CD4-positive, alpha-beta T cell treated with Interleukin-15 for 1 hour (primary cell): ENCODE measurements at places on chromosomes 4 and X.

DNA sequence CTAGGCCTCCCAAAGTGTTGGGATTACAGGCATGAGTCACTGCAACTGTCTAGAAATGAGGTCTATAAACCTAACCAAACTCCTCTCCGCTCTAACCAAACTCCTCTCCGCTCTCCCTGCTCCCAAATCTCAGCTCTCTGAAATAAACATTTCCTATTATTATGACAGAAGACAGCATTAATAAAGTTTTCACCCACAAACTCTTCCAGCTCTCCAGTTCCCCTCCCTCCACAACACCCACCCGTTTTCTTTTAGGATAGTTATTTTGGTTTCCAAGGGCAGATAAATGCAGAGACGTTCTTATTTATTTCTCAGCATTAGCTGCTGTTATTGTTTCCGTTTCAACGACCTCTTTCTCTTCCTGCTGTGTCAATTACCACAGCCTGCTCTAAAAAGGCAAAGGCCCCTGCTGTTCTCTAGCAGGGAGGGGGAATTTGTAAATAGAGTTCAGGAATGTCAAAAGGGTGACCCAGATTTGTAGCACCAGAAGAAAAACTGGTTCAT lies 13.3 kb upstream of the SCD5 start:
- no peak for DNase-seq

DNA sequence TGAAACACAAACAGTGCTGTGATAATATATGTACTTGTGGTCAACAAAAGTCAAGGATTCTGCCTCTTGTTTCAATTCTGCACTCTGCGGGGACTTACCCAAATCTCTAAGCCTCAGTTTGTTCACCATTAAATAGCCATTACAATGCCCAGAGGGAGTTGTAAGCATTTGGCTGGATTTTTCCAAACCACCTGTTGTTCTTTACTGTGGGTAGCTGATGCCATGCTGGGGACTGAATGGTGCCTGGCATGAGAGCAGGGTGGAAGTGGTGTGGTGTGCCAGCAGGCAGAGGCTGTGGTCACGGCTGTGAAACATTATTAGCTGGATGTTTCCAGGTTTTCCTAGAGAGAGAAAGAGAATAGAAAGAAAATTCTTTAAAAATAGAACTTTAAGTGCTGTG lies 60.7 kb upstream of the PAK3 start:
- no peak for DNase-seq

DNA sequence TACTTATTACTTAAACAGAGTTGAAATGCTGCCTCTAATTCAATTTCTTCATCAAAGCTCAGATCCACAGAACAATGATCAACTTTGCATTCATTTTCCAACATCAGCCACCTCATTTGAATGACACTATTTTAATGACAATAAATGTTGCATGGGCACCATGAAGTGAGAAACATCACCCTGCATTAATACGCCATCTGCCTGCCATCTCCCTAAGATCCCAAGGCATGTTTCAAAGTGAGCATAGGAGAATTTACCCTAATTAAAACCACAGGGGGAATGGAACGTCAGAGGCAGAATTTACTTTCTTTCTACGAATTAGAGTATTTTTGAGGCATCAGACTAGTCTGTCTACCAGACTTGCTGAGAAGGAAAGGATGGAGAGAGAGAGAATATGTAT lies 32.7 kb downstream of the NEXMIF start:
- no peak for DNase-seq

DNA sequence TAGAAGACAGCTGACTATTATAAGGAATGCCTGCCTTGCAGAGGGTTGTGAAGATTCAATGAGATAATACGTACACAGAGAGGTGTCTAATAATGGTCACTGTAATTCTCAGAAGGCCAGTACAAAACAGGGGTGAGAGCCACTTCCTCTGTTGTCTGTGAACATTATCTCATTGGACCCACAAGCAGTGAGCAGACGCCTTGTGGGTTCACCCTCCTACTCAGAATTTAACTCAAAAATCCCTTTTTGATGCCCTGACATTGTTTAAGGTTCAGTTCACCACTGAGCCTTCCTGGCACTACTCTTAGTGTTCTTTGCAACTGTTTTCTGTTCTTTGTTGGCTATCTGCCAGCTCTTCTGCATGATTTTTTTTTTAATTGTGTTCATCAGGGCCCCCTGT lies 467.4 kb downstream of the BCOR start:
- no peak for DNase-seq

GRCh38 chrX:134186362-134187121 lies 50.4 kb upstream of the CCDC160 start:
- peak; percentile 64 for DNase-seq

GRCh38 chr4:171676555-171677215 lies 136.5 kb upstream of the GALNTL6 start:
- no peak for DNase-seq
